ENCODE measurements at places on chromosomes 1 and 21.

DNA sequence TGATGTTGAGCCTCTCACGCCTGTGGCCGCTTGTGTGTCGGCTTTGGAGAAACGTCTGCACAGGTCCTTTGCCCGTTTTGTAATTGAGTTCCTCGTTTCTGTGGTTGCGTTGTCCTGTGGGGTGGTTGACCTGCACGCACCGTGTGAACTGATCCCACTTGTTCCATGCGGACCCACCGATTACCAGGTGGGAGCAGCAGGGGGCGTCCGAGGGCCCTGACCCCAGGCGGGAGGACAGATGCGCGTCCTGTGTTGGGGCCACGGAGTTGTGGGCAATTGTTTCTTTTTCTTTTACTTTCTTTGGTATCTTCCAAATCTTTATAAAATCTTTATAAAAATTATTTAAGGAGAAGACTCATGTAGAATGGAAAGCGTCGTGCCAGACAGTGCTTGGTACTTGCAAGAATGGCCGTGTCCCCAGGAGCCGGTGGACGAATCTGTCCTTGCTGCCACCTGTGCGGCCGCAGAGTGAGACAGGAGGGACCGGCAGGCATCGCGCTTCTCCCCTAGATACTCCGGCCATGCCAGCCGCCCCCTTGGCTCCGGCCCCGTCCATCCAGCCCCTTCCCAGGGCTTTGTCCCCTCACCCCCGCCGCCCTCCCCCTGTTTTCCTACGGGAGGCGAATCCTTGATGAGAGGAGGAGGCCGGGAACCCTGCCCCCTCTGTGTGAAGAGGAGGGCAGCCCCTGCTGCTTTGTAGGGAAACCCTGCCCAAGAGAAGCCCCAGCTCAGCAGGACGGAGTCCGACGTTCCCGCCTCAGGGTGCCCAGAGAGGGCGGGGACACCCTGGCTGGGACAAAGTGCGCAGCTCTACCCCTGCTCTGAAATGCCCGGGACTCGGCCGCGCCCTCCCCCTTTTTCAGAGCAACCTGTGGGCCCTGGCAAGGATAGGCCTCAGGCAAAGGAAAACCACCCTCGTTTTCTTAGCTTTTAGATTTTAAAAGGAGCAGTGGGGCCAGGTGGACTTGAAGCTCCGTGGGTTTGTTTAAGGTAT lies 41.7 kb downstream of the PRKCZ start:
- DNase-seq = peak; percentile 38

DNA sequence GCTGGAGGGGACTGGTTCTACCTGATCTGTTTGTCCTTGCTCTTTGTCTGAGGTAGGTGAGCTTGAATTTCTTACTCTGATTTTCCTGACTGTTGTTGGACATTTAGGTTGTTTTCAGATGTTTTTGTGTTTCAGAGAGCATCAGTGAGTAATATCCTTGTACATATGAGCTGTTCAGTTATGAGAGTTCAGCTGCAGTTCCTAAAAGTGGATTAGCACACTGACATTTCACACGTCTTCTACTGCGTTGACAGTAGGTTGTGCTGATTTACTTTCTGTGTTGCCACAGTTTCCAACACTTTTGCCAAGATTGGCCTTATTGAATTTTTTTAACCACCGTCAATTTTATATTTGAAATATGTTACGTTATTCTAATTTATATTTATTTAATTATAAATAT lies 27.7 kb downstream of the CXADR start:
- DNase-seq = no peak

DNA sequence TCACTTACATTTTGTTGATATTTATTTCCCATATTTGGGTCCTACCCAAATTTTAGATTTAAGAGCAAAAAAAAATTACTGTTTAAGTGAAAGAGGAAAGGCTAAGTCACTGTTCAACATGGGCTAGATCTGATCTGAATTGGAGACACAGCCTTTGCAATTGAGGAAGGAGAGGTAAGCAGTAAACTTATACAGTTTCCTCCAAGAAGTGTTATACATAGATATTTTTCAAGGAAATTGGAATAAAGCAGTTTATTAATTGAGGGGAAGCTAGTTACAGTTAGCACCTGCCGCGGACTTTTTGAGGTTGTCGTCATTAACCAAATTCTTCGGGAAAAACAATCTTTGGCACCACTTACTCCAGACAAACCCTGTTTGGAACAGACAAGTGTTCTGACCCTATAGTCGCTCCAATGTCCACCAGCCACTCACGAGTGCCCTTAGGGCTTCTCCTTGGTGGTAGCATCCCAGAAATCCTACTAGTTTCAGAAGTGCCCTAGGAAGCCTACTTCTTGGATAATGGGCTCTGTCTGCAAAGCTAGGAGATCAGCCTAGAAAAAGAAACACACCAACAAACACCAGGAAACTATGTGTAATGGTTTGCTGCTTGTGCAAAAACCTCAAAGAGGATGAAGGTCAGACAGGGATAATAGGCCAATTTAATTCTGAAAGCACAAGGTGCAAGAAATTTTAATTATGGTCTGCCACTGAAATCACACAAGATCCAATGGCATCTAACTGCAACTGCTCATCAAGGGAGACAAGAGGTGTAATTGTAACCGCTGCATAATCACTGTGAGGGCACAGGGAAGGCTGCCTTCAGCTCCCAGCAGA lies 2.5 kb downstream of the WLS start:
- DNase-seq = no peak

GRCh38 chr1:160971618-160972056 lies 17.0 kb upstream of the ITLN2 start:
- no peak for DNase-seq

DNA sequence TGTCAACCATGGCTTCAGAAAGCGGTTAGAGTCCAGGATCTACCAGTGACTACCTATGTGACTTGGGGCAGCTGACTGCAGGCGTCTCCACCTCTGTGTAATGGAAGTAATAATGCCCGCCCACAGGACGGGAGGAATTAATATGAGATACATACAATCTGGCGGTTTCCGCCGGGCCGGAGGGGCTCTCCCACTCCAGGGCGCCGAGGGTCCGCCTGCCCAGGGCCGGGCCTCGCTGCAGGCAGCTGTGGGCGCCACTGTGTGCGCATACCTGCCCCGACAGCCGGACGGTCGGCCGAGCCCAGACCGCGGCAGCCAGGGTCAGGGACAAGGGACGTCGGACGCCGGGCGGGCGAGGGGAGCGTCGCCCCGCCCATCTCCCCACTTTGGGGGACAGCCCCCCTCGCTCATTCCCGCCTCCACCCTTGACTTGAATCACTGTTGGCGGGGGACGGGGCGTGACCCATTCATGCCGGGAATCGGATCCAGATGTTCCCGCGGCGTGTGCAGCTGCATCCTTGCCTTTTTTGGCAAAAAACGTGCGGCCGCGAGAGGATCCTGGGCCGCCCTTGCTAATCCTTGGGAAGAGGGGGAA lies 6.0 kb upstream of the SF3A3 start:
- DNase-seq = peak; percentile 32

DNA sequence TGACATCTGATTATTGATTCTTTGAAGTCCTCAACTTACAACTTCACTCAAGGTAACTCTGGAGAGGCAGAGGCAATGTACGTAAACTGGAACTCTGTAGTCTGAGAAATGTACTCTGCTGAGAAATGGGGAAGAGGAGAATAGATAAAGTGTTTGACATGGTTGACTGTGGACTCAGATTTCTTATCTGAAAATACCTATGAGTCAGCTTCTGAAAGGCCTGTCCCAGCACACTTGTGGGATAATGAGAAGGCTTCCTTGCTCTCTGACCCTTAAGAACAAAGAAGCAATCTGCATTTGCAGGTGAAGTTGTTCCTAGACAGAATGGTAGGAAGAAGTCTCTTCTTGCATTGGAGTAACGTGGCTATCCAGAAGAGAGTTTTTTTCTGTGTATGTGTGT lies 1573.5 kb downstream of the BRINP3 start:
- no peak for DNase-seq

DNA sequence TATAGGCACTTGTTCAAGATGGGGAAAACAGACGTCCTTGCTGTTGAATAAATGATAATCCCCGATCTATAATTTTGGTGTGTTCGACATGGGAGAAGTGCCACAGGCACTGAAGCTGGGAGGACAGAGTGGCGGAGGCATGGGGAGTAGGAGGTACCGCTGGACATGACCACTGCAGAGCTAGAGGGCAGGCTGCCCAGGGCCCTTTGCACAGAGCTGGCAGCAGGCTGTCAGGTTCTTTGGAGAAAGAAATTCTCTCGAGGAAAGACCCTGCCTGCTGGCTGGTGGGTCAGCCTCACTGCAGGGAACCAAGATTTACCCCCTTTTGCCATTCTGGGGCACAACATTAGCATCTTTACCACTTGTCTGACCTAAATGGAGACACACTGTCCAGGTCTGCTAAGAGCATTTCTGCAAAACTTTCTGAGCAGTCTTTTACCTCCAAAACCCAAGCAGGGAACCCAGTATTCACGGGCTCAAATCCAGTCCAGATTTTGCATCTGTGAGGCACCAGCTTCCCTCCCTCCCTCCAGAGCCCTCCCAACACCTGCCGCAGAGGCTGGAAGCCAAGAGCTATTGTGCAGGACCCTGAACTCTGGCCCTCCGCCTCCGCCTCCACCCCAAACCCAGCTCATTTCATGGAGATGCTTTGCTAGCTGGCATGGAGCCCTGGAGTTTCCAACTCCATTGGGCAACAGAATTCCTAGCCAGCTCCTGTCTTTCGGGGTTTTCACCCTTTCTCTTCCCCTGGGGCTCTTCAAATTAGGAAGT lies 142.3 kb downstream of the PLXNA2 start:
- DNase-seq = no peak

GRCh38 chr1:237041795-237042525 lies at the start of gene RYR2:
RYR2 (plus strand) TSS chr1:237042184; CDS start chr1:237042522, 338 bp downstream.
- DNase-seq = no peak

GRCh38 chr1:36942148-36942547 lies 92.2 kb downstream of the GRIK3 start:
- no peak for DNase-seq

DNA sequence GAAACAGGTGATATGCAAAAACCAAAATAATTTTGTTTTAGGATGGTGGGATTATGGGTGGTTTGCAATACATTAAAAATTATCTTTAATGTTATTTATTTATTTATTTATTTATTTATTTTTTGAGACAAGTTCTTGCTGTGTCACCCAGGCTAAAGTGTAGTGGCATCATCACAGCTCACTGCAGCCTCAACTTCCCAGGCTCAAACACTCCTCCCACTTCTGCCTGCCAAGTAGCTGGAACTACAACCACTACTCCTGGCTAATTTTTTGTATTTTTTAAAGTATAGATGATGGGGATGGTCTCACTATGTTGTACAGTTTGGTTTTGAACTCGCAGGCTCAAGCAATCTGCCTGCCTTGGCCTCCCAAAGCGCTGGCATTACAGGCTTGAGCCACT lies 6.5 kb upstream of the PYCR2 start:
- no peak for DNase-seq

DNA sequence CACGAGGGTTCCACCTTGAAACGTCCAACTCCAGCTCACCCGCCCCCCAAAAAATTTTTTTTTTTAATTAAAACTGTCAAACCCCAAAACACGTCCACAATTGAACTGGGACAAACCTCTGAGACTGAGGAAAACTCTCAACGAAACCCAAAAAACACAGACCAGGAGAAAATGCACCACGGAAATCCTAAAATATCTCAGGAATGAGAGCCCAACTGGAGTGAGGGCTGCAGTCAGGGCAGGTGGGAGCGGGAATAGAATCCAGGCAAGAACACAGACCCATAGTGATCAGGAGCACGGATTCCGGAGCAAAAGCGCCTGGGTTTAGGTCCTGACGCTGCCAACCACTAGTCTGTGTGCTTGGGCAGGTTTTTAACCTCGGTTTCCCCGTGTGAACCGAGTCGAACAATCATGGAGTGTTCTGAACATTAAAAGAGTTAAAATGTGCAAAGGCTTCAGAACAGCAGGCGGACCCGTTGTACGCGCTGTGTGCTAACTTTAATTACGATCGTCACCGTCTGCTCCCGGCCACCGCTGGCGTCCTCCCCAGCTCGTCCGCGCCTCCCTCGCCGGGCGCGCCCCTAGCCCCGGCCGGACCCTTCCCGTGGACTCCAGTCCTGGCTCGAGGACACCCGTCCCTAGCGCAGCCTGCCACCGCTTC lies 624 bp downstream of the ARHGAP29 start:
- DNase-seq = no peak

- no peak for DNase-seq
Measured at GRCh38 chr1:42466030-42466429, 2.9 kb downstream of the CCDC30 start.

GRCh38 chr1:233735847-233736246 lies 121.9 kb downstream of the KCNK1 start:
- no peak for DNase-seq

DNA sequence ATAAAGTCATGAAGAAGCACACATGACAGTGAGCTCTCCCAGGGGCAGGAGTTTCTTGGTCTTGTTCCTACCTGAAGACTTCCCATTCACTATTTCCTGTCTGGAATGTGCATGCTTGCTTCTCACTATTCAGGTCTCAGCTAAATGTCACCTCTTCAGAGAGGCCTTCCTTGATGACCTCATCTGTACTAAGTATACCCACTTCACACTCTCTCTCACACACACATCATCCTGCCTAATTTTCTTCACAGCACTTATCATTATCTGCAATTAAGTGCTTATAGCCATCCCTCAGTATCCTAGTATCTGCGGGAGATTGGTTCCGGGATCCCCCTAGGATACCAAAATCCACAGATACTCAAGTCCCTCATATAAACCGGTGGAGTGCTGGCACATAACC lies 146.4 kb upstream of the IVNS1ABP start:
- DNase-seq = no peak

- DNase-seq = no peak
Measured at GRCh38 chr1:175252561-175252960, 60.0 kb upstream of the KIAA0040 start.

DNA sequence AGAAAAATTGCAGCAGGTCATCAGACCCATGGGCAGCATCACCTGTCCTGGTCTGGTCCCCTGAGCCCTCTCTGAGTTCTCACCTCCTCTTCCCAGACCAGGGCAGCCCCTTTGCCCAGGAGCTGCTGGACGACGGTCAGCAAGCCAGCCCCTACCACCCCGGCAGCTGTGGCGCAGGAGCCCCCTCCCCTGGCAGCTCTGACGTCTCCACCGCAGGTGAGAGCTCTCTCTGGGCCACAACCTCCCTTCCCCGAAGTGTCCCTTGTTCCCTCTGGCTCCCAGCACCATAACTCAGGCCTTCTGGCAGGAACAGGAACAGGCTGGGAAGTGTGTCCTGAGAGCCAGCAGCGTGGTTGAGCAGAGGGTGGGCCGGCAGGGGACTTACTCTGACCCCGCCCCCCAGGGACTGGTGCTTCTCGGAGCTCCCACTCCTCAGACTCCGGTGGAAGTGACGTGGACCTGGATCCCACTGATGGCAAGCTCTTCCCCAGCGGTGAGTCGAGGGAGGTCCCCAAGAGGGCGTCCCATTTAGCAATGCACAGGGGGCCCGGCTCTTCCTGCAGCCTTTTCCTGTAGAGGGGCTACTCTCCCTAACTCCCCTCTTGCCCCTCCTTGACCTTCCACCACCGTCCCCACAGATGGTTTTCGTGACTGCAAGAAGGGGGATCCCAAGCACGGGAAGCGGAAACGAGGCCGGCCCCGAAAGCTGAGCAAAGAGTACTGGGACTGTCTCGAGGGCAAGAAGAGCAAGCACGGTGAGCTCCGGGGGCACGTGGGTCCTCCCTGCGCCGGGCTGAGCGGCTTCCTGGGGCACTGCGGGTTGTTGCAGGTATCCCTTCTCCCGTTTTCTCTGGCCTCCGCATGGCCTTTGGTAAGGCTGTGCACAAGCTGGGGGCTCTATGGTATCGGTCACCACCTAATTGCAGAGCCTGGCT lies 2.4 kb downstream of the ELF3 start:
- no peak for DNase-seq

- no peak for DNase-seq
Measured at GRCh38 chr1:97489834-97490233, 431.0 kb downstream of the DPYD start.

- no peak for DNase-seq
Measured at GRCh38 chr1:245800901-245801605, 646.3 kb downstream of the KIF26B start.

- DNase-seq = no peak
Measured at GRCh38 chr1:85316321-85316720, 39.9 kb upstream of the BCL10 start.

Data from CD4-positive, alpha-beta T cell treated with Interleukin-17A for 1 hour (primary cell).